ENCODE measurements at places on chromosomes 13 and 19.

DNA sequence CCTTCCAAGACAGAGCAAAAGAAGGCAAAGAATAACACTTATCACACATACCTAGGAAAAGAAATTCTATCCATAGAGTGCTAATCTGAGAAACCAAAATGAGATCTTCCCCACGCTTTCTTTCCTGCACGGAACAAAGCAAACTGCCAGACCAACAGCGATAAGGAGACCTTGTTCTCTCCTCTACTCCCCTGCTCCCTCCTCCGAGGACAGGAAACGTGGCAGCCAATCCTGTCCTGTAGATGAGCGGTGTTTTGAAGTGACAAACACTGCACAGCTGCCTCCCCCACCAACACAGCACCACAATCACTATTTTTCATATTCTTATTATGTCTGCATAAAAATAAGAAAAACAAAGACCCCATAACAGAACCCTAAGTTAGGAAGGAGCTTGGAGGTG, 113.9 kb upstream of the IRS2 start:
- no peak for DNase-seq

GRCh38 chr13:46313024-46313423, 74.0 kb downstream of the RUBCNL start:
- DNase-seq = no peak

- DNase-seq = no peak
Observed at GRCh38 chr19:10116866-10117616, 2.7 kb downstream of the EIF3G start.

- no peak for DNase-seq
Observed at GRCh38 chr19:55094456-55095259, 19.0 kb downstream of the EPS8L1 start.

- no peak for DNase-seq
Observed at GRCh38 chr13:78601124-78601873, 2.1 kb downstream of the POU4F1 start.

GRCh38 chr13:43268632-43269031, 245.2 kb downstream of the DNAJC15 start:
- no peak for DNase-seq

- no peak for DNase-seq
Observed at GRCh38 chr13:32804673-32805230, 211.5 kb upstream of the KL start.

- DNase-seq = no peak
Observed at GRCh38 chr13:22256111-22256639, 585.3 kb downstream of the FGF9 start.

- DNase-seq = no peak
Observed at GRCh38 chr19:42115705-42116104, 16.5 kb downstream of the POU2F2 start.

All from stimulated activated CD8-positive, alpha-beta memory T cell treated with anti-CD3 and anti-CD28 coated beads, Interleukin-4, amount 100 ng/mL, for 4 hours (primary cell).